Endothelial cell of umbilical vein (primary cell): ENCODE measurements at places on chromosomes 5 and 9.
A peak's percentile ranks its signal among the peaks of the same experiment; 100 is the strongest.

DNA sequence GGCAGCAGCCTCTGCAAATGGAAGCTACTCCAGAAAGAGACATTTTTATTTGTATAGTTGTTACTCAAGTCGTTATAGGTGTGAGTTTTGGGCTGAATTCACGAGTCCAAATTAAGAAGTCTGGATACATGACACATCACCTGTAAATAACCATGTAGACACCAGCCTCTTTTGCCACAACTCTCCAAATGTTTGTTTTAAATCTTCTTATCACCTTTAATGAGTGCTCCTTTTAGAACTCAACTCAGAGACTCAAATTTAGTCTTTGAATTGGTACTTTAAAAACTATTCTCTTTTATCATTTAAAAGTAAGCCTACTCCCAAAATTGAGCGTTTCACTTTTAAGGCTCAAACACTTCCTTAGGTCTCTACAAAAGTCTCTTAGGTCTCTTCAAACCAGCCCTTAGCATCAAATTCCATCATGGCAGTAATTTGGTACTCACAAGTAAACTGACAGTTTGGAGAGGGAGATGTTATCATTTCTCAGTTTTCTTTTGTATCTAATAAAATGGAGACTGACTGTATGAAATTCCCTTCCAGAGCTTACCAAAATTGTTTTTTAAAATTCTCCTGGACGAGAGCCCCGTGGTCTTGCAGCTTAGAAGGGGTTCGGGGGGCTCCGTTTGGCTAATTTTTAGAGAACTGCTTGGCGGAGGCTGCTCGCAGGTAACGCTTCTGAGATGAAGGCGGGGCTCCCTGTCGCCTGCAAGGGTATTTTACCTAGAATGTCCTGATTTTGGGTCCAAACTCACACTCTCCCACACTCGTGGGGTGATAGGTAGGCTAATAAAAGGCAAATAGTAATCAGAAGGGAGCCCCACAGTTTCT is 194.6 kb downstream of the MEF2C start:
- no peak for DNase-seq

DNA sequence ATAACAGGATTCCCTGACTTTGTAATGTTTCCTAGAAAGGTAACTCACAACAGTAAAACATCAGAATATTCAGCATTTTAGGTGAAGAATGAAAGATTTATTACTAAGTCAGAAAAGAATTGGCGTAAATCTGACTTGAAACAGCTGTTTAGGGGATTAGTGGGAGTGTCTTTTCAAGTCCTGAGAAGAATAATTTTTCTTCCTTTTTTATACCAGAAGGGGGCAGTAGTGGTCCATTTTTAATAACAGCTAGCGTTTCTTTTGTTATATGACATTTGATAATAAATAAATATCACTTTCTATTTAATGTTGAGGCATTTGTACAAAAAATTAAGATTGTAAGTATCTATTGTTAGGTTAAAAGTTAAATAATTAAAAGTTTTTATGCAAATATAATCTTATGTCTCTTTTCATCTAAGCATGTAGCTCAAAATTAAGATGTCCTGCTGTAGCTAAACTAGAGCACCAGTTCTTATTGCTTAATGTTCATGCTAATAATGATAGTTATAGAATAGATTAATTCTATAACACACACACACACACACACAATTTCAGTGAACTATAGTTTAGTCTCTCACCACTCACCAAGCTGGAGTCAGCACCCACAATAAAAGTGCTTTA is 258.7 kb upstream of the ARRDC3 start:
- peak; percentile 51 for DNase-seq

DNA sequence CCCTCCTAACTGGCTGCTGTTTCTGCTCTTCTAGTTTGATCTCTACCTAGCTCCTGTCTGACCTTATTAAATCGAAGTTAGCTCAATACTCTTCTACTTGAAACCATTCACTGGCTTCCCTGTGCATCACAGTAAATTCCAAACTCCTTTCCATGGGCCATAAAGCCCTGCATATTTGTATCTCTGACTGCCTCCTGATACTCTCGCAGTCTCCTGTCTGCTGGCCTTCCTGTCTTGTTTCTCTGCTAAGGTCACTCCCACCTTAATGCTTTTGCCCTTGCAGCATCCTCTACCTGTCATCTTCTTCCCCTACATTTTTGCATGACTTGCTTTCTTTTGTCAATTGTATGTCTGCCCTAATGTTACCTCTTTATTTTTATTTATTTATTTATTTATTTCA is 44.8 kb downstream of the SNCAIP start:
- no peak for DNase-seq

DNA sequence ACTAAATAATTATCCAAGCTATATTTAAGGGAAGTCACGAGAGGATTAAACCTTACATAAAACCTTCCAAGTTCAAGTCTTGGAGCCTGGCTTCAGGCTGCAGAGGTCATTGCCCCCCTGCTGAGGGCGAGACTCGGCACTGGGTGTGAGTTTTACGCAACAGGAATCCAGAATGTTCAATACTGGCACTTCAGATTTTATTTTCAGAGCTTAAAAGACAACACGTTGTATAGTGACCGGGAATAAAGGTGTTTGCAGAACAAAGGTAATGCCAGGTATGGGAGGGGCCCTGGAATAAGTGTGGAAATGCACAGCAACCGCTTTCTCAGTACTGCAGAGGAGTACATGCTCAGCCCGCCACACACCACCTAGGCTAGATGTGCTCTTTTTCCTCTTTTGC is 207.0 kb downstream of the GAPVD1 start:
- DNase-seq: no peak

GRCh38 chr5:110836851-110837250 is 98.0 kb downstream of the SLC25A46 start:
- no peak for DNase-seq

DNA sequence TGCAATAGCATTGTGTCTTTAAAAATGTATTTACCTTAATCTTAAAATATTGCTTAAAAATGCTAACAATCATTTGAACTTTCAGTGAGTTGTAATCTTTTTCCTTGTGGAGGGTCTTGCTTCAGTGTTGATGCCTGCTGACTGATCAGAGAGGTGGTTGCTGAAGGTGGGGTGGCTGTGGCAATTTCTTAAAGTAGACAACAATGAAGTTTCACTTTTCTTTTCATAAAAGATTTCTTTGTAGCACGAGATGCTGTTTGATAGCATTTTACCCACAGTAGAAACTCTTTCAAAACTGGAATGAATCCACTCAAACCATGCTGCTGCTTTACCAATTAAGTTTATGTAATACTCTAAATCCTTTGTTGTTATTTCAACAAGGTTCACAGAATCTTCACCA is 50.8 kb downstream of the NR3C1 start:
- no peak for DNase-seq

GRCh38 chr9:31519826-31520225 is 864.6 kb upstream of the ACO1 start:
- peak; percentile 26 for DNase-seq

- no peak for DNase-seq
These were observed 85.2 kb downstream of the BASP1 start for GRCh38 chr5:17302604-17303003.

GRCh38 chr9:121350036-121350435 is 20.0 kb downstream of the STOM start:
- DNase-seq: no peak

GRCh38 chr5:143790457-143791112 is 21.4 kb upstream of the HMHB1 start:
- no peak for DNase-seq

DNA sequence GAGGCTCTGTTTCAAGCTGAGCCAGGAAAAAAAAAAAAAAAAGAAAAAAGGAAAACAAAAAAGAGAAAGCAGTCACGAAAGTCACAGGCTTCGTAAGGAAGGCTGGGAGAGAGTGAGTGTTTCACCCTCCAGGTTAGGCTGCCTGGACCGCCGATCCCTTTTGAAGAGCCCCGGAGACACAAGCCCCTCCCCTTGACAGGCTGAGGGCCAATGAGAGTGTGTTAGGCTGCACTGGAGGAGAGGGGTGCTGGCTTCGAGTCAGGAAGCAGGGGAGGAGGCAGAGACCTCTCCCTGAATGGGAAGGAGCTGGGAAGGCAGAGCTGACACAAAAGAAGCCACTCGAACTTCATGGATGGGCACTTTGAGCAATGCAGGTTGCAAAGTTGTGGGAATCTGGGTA is at the start of gene NMUR2:
TSS of gene NMUR2 (minus strand) at position 135 of the 400 bp plus-strand sequence. CDS start 166 bp downstream, outside the sequence.
- DNase-seq: no peak

GRCh38 chr5:113169720-113170119 is 193.1 kb downstream of the DCP2 start:
- DNase-seq: no peak

DNA sequence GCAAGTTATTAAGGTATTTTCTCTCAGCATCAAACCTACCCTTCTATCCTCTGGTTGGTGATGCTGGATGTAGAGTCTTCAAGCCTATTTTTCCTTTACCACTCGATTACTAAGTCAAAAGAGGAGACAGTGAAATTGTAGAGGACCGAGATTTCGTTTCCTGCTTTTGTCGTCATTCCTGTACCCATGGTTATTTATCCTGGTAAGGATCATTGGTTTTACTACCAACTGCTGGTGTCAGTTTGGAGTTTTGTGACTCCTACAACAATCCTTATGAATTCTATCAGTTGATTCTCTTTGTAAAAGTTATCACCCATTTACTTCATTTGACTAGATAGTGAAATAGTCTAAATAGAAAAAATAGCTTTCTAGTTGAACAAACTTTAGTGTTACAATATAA is 2028.2 kb upstream of the ACO1 start:
- DNase-seq: no peak

DNA sequence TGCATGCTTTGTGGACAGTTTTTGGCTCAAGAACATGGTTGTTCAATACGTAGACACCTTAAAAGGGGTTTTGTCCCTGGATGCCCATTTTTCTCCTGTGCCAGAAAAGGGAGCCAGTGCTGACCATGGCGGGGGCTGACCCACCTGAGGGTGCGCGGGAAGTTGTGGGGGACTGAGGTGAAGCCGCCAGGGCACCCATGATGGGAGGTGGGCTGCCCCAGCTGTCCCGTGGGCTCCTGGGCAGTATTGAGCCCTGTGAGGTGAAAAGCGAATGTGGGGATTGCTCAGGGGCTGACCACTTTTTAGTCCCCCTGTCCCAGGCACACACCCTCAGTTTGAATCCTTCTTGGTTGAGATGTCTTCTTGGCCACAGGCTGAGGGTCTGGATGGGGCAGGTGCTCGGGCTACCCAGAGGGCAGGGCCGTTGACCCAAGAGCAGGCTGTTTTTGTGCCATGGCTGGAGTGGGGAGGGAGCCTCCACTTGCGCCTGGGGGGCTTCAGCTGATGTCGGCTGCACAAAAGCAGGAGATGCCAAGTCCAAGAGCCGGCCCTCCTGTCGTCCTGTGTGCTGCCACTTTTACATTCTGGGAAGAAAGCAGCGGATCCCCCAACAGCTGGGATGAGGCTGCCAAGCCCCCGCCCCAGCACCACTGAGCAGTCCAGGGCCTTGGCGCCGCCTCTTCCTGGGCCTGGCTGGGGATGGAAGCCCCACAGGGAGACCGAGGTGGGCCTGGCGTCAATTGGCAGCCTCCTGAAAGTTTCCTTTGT is 120.1 kb downstream of the WNK2 start:
- DNase-seq: no peak

DNA sequence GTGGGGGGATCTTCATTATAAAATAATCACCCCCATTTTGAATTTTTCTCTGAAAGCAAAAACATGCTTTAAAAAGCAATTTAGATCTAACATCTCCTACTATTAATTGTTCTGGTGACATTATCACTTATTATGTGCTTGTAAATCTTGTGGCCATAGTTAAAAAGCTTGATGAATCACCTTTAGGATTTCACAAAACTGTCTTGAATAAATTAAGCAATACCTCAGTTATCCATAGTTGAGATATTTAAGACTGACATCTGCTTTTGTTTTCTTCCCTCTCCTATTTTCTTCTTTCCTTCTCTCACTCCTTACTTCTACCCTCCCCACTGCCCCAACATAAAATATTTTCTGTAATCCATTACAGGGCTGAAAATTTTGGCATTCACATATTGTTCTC is 84.8 kb downstream of the SLC1A3 start:
- no peak for DNase-seq

DNA sequence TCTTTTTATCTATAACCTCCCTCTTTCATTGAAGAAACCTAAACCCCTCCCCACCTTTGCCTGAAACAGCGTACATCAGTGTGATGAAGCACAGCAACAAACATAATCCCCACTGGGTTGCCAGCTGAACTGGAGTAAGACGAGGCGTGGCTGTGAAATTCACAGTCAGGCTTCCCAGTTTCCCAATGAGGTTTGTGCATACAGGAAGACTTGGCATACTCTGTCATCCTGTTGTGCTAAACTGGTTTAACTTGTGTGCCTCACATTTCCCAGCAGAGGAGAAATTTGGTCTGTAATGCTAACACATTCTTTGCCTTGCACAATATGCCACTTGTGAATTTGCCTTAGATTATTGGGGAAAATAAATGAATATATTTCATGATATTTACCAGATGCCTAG is 121.5 kb downstream of the SV2C start:
- no peak for DNase-seq

GRCh38 chr5:80083101-80083890 is 48.1 kb downstream of the THBS4 start:
- peak; percentile 64 for DNase-seq
